ENCODE measurements at places on chromosomes 12 and 14.

DNA sequence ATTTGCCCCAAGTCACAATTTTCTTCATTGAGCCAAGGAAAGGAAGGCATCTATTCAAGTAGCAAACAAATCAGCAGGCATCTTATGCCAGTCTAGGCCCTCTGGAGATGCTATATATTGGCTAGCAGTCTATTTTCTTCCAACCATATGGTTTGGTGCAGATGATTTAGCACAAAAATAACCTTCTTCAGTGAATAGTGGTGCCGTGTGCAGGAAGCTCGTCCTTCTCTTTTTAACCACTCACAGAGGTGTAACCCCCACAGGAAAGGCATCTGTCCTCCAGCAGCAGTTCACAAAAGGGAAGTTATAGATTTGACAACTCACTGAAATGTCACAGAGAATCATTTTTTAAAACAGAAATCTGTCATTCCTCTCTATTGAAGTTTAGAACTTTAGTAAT lies 445.7 kb upstream of the SYT1 start:
- DNase-seq: no peak

GRCh38 chr14:89207925-89208328 lies 209.1 kb downstream of the FOXN3 start:
- DNase-seq: no peak

GRCh38 chr14:96911499-96912149 lies 114.4 kb downstream of the VRK1 start:
- no peak for DNase-seq

- no peak for DNase-seq
These were observed 106.3 kb downstream of the OTX2 start for GRCh38 chr14:56703947-56704346.

- DNase-seq: no peak
These were observed 50.8 kb downstream of the TTLL5 start for GRCh38 chr14:75711796-75712211.

DNA sequence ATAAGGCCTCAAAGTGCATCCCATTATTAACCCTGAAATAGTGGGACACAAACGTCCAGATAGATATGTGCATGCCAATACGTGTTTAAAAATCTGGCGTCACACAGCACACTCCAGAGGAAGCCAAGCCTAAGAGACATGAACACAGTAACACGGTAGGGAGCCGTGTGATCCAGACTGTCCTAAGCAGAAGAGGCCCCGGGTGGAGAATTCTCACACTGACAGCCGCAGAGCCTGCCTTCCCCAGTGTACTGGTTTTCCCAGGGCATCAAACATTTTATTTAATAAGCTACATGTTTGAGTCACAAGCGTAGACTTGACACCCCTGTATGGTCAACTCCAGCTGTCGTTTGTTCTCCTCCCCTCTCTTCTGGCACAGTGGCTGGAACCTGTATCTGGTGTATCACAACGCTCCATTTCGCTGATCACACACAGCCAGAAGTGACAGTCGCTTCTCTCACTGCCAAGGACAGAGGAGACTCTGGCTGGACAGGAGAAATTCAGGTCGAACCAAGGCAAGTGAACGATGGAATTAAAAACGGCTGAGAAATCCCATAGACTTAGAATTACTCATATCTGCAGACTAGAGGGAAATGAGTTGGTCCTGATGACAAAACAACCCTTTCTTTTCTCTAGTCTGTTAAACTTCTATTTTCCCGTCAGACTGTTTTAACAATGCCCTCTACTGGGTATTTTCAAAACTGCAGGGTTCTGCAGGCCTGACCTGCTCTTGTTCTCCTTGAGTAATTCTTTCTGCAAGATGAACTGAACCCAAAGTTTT lies 359.9 kb downstream of the RGS6 start:
- DNase-seq: peak; percentile 10

DNA sequence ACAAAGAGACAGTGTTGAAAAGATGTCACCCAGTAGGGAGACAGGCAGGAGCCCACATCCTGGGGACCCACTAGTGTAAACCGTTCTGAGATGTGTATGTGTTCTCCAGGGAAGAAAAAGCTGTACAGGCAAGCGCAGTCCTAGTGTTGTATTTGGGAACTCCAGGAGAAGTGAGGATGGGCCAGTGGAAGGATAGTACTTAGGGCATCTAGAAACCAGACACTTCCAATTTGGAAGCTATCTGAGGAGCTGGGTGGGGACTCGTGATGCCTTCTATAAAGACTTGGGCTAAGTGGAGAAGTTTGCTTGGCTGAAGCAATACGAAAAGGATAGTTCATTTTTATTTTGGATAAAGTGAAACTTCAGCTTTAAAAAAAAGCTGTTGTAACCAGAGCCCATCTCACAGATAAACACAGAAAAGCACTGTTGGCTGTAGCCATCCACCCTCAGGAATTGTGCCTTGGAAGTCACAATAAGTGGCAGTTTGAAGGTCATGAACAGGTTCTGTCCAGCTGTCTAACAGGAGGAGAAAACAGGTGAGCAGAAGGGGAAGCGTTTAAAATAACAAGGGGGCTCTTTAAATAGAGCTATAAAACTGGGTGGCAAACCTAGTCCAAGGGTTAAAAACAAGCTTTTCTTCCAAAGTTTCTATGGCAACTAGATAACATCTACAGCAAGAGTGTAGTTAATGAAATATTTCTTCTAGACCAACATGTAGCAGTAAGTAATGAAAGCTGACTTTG lies 108.0 kb upstream of the ARHGAP5 start:
- no peak for DNase-seq

DNA sequence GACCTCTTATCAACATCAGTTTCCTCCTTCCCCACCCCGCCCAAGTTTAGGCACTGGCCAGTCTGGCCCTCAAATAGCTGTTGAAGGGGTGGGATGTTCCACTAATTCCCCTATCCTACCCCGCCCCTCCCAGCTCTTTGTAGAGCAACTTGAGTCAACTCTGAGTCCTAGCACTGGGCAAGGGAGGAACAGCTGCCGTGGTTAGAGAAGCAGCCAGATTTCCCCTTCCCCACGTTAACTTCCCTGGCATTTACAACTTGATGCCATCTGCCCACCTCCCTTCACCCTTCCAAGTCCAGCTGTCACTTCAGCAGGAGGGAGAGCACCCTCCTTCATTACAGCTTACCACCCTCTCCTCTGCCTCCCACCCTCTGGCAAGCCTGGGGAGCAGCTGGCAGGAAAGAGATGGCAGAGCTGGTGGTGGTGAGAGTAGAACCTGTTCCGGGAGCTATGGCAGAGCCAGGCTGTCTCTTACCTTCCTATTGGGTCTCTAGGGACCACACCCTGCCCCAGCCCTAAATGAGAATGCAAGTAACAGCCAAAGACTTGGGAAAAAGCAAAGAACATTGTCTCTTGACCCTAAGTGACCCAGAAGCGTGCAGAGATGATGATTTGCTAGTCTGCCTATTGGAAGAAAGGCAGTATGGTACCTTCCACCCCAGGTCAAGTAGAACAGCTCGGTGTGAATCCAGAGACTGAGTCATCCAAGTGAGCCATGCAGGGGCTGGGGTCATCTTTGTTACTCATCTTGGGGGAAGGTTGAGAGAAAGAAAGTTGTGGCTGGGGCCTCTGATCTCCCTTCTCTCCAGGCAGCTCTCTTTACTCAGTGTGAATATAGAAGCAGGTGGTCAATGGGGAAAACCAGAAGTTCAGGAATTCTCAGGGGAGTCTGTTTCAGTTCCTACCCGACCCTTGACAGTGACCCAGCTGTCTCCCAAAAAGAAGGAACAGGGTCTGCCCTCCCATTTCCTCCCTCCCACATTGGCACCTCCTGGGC lies 1.5 kb downstream of the BLOC1S1 start:
- DNase-seq: no peak

DNA sequence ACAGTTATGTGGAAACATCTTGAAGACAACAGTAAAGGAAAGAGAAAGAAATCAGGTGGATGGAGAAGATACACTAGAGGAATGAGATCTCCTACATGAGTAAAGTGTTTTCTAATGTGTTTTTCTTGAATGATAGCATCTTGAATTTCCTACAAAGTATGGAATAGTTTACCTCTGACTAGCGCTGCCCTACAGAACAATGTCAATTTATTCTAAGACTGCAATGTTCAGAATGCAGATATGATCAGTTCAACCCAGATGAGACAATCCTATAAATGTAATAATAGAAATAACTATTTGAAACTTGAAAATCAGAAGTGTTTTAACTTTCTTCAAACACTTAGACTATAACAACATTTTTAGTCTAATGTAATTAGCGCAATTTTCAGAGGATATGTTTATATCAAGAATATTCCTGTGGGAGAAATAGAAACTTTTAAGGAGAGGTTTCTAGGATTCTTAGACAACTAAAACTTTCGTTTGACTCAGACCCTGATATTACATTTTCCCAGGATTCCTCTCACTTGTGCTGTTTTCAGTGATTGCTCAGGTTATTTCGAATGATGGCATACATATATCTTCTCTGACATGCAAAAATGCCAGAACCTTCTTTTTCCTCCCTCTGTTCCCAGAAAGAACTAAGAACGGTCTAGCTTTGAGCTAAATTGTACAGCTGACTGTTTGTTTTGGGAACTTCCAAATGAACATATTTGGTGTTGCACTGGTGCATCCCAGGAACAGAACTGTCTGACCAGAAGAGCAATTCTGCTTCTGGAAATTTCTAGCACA lies 1017.4 kb downstream of the DIO2 start:
- no peak for DNase-seq

DNA sequence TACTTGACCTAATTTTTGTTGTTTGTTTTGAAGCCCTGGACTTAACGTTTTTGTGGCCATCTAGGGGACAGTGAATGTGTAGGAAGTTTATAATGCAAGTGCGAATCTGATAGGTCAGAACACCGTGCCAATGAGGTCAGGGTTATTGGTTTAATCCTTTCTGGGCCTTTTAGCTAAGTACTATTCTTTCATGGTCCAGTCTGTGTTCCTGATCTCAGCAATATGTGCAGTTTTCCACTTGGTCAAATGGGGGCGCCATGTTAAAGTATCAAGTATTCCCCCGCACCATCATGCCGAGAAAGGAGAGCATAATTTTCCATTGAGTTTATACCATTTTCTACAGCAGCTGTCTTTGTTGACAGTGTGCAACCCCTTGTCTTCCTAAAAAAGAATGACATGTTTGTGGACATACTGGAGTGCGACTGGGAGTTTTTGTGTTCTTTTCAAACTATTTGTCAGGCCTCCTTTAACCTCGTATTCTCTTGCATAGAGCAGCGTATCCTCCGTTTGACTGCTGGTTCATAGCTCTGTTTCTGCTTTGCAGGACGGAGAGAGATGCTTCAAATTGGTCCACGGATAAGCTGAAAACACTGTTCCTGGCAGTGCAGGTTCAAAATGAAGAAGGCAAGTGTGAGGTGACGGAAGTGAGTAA lies 1.3 kb downstream of the AHSA1 start:
- peak; percentile 74 for DNase-seq

- DNase-seq: no peak
These were observed 80.0 kb upstream of the PRICKLE1 start for GRCh38 chr12:42669553-42669952.

GRCh38 chr12:94603434-94604365 lies 46.7 kb downstream of the TMCC3 start:
- peak; percentile 62 for DNase-seq

DNA sequence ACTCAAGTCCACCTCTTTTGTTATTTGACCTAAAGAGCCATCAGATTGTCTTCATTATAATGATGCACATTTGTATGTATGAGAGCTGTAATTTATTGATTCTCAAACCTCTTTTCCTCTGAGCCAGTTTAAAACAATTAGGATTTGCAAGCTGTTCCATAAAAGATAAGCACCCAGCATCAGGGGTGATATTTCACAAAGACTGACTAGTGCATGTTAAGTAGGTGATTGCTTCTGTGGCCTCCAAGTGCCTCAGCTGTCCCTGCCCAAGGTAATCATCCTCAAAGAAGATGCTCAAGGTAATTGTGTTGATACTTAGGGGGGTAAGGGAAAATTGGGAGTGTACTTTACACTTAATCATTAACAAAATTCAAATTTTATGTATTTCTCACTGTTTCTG lies 18.2 kb downstream of the CEP128 start:
- no peak for DNase-seq

- DNase-seq: no peak
These were observed 61.1 kb downstream of the WDR20 start for GRCh38 chr14:102200690-102201352.

GRCh38 chr14:65550779-65551643 lies 138.5 kb downstream of the FUT8 start:
- DNase-seq: no peak

DNA sequence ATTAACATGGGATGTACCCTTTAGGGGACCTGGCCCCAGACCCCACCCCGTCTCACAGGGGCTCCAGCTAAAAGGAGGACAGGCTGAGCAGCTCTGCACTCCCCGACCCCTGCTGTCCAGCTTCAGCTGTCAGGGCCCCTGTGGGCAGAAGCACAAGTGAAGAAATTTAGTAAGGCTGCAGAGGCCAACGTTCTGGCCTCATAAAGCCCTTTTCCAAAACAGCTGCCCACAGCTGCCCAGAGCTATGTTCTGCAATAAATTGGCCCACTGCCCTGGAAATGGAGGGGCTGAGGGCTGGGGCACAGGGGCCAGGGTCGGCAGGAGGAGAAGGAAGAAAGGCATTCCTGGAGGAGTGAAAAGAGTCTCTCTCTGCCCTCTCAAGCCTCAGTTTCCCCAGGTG lies 357.1 kb downstream of the BCL11B start:
- no peak for DNase-seq

GRCh38 chr14:52299692-52300278 lies 14.3 kb upstream of the PTGER2 start:
- DNase-seq: no peak

- no peak for DNase-seq
These were observed 141.9 kb downstream of the KCNA5 start for GRCh38 chr12:5185435-5186069.

DNA sequence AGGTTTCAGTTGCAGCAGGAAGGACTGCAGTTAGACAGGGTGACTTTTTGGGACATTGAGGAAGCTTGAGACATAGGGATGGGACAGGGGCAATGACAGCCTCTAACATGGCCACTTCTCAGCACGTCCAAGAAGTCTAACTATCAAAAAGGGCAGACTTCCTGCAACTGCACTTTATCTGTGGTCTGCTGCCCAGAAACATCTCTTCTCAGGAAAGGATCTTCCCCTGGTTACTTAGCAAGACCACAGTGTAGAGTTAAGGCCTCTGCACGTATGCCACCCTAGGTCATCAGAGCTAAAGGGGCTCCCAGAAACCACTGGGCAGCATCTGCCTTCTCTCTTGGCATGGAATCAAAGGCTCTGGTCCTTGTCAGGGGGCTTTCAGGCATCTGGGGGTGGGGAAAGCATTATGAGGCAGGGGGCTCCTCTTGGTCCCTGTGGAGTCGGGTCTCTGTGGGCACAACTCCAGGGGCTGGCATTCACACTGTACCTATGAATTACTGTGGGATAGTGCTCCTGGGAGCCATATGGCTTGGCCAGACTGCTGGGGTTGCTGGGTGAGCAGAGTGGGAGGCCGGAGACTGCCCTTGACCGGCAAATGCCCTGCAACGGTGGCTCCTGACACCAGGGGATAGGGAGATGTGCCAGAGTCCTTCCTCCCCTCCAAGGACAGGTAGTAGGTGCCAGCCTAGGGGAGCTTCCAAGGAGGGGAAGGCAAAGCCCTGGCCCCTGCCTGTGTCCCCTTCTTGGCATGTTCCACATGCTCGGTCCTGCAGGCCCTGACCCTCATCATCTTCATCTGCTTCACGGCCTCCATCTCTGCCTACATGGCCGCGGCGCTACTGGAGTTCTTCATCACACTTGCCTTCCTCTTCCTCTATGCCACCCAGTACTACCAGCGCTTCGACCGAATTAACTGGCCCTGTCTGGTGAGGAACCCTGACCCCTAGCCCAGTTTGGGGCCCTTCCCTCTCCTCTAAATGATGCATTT lies 1.0 kb downstream of the CMTM5 start:
- no peak for DNase-seq

- no peak for DNase-seq
These were observed 4.9 kb upstream of the ASPG start for GRCh38 chr14:104080376-104081260.

All from stimulated activated CD4-positive, alpha-beta T cell treated with anti-CD3 and anti-CD28 coated beads, Interleukin-4, amount 100 ng/mL, for 24 hours (primary cell).